ENCODE measurements at places on chromosomes 2 and 18.

- no peak for DNase-seq
Measured at GRCh38 chr2:174836995-174837390, 72.7 kb upstream of the CHRNA1 start.

DNA sequence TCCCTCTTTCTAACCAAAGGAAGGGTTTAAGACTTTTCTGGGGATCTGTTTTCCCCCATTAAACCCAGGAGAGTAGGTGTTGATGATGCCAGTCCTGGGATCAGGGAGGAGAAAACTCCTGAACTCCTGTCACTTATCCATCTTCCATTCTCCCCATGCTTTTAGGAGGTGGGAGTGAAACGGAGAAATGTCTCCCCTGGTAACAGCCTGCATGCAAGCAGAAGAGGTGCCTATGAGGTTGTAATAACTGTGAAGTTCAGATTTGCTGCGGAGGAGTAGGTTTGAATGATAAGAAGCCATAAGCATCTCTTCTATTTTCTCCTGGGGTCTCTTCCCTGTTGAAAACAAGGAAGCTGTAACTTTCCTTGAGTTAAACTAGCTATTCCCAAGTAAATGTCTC, 150.8 kb downstream of the SLC4A3 start:
- no peak for DNase-seq

- no peak for DNase-seq
Measured at GRCh38 chr18:54958704-54959625, at the start of gene CCDC68. CCDC68 (minus strand) TSS chr18:54959461; CDS start chr18:54942791, 16,670 bp downstream.

DNA sequence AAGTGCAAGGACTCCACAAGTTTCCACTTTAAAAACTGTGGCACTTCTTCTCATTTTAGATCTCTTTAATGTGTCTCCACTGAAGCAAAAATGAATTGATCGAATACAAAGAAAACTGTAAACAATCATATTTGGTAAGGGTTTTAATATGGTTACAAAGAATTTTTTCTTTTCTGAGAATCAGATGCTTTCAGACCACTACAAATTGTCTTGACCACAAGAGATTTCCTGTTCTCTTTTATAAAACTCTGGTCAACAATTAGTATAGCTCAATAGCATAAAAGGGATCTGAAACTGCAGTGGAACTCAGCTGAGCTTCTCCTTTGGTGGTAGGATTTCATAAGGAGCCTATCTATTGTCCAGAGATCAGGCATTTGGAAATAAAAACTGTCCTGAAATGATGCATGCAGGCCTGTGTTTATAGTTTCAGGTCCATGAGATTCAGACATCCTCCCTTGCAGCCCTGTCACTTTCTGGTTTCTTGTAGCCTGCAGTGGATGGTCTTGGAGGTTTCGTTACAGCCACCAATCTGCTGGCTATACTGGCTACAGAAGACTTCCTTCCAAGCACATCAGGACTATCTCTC, 120.0 kb downstream of the DOCK10 start:
- DNase-seq = no peak

DNA sequence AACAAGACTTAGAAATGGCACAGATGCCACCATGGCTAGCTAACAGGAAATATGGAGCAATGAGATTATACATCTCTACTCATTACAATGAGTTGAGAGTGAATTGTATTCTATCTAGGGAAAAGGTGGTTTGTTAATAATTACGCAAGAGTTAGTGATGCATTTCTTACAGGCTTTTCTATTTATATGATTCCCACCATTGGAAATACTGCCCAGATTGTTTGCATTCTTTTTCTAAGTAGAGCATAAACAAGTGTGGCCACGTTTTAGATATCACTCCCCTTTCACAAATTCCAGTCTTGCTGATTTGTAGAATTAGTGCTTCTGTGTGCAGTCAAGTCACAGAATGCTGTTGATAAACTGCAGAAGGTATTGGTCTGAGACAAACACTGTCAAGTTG, 56.6 kb downstream of the ZNF804A start:
- no peak for DNase-seq

- no peak for DNase-seq
Measured at GRCh38 chr18:6729247-6730091, at the start of gene ARHGAP28. ARHGAP28 (plus strand) TSS chr18:6729716; CDS start chr18:6729822, 106 bp downstream.

DNA sequence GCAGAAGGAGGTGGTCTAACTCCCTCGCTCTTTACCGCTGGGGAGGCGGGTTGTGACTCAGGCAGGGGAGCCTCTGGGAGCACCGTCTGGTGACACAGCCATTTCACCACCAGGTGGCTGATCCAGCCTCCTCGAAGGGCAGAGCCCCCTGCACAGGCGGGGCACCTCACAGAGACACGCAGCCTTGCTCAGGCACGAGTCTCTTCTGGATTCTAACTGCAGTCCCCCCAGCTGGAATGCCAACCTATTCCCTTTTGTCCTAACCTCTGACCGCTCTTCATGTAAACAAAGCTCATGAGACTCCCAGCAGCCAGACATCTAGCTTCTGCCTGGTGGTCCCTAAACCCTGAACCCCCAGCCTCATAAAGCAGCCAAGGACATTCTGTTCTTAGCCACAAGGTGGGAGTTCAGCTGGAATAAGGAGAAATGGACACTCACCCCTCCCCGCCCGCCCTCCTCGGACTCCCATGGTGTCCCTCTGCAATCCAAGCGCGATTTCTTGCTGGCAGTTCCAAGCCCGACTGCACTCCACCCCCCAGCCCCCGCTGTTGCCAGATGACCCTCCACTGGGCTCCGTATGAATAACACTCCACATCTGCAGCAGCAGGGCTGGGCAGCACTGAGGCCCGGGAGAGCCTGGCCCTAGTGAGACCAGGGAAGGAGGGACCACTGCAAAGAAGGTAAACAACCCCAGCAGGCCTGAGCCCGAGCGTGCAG, 84.3 kb downstream of the TNS1 start:
- DNase-seq = no peak

DNA sequence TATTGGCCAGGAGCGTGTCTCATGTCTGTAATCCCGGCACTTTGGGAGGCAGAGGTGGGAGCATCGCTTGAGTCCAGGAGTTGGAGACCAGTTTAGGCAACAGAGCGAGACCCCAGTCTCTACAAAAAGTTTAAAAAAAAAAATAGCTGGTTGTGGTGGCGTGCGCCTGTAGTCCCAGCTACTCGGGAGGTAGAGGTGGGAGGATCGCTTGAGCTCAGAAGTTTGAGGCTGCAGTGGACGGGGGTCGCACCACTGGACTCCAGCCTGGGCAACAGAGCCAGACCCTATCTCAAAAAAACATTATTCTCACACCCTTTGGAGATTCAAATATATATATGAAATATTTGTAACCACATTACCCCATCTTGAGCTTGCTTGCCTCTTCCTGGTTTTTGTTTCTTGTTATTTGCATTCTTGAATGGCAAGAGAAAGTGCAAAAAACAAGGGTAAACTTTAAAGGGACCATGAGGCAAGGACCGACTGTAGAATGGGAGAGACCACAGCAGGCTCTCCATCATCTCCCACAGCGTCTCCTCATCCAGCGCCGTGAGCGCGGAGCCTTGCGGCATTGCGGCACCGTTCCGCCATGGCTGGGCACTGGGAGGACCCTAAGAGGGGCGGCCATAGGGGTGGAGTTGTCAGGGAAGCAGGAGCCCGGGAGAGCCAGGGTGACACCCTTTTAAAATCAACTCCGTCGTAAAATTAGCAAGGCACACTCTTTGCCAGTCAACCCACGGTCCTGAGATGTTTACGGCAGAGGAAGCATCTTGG, 1.4 kb downstream of the ELP2 start:
- no peak for DNase-seq

DNA sequence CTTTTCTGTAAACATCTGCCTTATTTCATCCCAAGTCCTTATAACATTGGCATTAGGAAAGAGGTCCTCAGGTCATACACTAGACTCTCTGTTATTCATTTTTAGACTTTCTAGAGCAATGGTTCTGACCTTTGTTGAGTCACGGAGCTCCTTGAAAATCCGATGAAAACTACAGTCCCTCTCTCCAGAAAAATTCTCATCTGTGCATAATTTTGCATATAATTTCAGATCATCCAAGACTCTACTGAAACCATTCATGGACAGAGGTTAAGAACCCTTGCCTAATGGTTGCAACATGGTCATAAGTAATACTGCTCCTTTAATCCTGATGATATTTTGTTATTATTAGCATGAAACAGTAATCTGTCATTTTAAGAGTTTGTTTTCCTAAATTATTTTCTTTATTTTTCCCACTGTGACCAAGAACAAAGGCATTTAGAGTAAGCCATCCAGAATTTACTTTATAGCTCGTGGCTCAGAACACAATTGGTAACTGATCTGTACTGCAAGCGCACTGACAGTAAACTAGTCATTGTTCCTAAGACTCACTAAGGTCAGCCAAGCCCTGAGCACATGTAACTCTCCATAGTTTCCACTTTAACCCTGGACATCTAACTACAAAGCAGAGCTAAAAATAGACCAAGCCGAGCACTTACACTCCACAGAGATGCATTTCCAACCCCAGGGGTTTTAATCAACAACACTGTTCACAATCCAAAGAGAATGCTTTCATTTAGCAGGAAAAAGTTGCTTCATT, 8.4 kb downstream of the MYOM1 start:
- DNase-seq = no peak

DNA sequence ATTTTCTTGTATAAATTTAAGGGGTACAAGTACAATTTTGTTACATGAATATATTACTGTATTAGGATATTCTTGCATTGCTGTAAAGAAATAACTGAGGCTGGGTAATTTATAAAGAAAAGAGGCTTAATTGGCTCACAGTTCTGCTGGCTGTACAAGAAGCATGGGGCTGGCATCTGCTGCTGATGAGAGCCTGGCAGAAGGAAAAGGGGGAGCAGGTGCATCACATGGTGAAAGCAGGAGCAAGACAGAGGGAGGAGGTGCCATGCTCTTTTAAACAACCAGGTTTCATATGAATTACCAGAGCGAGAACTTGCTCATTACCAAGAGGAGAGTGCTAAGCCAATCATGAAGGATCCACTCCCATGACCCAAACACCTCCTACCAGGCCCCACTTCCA, 399.5 kb upstream of the RAB6C start:
- no peak for DNase-seq

All from stimulated activated CD8-positive, alpha-beta memory T cell treated with anti-CD3 and anti-CD28 coated beads, Interleukin-2, amount 100 ng/mL, for 48 hours (primary cell).